ENCODE measurements at places on chromosomes 2 and 18.

DNA sequence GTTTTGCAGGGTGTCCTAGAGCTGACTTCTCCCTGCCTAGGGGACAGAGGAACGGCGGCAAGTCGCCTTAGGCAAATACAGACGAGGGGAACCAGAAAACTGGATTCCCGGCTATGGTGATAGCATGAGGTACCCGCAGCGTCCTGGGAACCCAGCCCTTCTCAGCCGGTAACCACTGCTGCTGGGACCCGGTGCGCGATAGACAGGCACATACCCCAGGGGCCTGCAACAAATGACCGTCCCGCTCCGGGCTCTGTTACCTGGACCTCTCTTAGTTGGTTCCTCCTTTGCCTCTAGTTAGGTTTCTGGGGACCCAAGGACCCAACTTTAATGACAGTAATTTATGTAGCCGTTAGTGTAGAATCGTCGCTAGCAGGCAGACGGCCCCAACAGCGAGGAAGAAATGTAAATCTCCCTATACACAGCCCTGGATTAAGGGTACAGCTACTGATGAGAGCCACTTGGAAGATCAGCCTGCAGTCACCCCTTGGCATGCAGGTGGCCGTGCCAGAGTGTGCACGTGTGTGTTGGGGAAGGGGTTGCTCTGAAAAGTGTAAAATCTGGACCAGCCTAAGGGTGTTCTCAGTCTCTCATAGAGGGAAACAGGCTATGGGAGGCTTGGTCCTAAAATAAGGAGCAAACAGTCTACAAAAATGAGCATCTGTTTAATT, 819 bp upstream of the SERPINE2 start:
- no peak for DNase-seq

DNA sequence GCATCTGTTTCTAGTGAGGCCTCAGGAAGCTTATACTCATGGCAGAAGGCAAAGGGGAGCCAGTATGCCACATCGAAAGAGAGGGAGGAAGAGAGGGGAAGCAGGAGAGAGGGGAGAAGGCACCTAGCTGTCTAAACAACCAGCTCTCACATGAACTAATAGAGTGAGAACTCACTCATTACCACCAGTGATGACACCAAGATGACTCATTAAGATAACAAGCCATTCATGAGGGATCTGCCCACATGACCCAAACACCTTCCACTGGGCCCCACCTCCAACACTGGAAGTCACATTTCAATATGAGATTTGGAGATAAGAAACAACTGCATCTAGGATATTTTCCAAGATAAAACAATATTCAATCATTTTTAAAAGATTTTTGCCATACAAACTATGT, 753.9 kb upstream of the ZEB2 start:
- DNase-seq, result no peak

GRCh38 chr18:9811978-9812377, 73.8 kb upstream of the TXNDC2 start:
- DNase-seq, result no peak

DNA sequence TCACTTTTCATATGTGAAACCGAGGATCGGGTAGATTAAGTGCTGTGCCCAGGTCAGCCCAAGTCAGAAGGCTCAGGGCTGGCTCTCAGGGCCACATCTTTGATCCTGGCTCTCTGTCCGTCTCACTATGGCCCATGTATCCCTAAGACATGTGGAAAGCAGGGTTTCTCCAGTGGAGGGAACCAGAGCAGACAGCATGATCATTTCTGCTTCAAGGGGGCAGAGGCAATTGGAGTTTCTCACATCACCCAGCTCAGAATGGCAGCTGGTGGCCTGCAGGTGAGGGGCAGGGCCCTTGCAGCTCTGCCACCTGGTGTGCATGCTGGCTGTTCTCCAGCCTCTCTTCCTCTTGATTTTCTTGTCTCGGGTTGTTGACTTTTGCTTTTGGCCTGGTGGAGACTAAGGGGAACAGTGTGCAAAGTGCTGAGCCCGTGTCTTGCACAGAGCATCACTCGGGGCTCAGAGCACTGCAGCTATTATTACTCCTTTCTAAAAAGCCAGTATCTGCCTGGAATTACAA, 27.0 kb downstream of the LDLRAD4 start:
- no peak for DNase-seq

- no peak for DNase-seq
These were observed 231.1 kb upstream of the AGAP1 start for GRCh38 chr2:235262750-235263149.

DNA sequence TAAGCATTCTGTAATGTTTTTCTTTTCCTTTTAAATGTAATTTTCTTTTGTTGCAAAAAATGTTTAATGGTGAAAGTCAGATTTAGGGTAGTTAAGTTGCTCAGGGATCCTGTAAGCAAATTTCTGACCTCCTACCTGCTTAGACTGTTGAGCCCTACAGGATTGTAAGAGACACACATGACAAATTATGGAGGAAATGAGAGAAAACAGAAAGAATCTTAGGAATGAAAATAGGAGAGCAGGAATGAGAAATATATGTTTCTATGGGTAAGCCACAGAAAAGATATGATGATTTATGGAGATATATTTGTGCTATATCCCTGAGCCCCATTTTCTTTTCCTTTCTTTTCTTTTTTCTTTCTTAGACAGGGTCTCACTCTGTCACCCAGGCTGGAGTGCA, 28.3 kb downstream of the CYBRD1 start:
- DNase-seq, result no peak

DNA sequence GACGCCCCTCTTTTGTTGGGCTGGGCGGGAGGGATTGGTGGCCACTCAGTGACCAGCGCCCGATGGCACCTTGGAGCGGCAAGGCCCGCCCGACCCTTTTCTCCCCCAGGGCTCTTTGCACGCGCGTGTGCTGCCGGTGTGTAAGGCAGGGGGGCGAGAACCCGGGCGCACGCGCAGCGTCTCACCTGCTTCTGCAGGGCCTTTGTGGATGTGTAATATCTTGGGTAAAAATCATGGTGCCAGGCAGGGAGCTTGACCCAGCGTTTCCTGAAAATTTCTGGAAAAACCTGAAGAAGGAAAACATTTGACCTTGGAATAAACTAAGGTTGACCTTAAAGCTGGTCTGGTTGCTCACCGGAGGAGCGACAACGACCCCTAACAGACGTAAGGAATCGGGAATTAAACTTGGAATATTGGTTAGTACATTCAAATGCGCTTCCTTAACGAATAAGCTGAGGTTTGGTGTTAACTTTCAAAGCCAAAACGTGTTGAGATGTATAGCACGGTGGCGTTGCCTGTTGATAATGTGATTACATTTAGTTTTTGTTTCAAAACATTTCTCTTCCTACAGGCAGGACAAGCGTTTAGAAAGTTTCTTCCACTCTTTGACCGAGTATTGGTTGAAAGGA, 438 bp downstream of the HSPE1 start:
- no peak for DNase-seq

DNA sequence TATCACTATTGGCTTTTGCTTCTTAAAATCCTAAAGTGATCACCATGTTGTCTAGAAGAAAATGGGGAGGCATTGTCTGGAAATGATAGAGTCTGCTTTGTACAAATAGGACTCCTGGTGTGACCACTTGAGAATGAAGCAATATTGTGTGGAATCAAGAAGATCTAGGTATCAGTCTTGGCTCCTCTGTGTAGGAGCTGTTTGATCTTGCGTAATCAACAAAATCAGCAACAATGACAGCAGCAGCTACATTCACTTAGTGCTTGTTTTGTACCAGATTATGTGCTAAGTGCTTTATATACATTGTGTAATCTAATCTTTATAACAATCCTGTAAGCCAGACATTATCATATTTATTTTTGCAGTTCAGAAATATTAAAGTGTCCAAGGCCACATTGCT, 17.8 kb downstream of the NCOA1 start:
- DNase-seq, result no peak

GRCh38 chr2:41905597-41906337, 142.1 kb upstream of the PKDCC start:
- no peak for DNase-seq
